ENCODE measurements at places on chromosomes 13 and 19.

DNA sequence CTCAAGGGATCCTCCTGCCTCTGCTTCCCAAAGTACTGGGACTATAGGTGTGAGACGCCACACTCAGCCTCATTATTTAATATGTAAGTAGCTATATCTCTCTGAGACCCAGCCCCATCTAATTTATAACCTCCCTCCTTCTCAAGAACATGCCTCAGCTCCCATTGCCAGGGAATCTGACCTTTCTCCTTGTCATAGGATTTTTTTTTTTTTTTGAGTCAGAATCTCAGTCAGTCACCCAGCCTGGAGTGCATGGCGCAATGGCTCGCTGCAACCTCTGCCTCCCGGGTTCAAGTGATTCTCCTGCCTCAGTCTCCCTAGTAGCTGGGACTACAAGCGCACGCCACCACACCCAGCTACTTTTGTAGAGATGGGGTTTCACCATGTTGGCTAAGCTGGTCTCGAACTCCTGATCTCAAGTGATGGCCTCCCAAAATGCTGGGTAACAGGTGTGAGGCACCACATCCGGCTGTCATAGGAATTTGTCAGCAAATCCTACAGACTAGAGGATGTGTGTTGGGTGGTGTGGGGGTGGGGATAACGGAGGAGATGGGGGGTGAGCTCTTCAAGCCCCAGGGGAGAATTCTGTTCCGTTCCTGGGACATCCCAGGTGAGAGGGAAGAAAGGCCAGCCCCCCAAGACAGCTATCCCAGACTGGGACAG, 5.1 kb upstream of the EPS8L1 start:
- DNase-seq, result no peak

DNA sequence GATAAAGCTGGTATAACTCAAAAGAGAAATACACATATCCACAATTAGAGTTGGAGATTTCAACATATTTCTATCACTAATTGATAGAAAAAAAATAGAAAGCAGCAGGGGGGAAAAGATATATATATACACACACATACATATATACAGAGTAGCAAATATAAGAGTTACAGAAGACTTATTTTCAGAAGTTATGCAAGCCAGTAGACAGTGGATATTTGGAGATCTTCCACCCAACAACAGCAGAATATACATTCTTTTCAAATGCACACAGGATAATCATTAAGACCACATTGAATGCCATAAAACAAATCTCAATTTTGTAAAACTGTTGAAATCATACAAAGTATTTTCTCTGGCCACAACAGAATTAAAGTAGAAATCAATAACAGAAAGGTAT, 192.8 kb downstream of the LACC1 start:
- no peak for DNase-seq

- no peak for DNase-seq
Measured at GRCh38 chr13:29648760-29649159, 53.3 kb upstream of the SLC7A1 start.

DNA sequence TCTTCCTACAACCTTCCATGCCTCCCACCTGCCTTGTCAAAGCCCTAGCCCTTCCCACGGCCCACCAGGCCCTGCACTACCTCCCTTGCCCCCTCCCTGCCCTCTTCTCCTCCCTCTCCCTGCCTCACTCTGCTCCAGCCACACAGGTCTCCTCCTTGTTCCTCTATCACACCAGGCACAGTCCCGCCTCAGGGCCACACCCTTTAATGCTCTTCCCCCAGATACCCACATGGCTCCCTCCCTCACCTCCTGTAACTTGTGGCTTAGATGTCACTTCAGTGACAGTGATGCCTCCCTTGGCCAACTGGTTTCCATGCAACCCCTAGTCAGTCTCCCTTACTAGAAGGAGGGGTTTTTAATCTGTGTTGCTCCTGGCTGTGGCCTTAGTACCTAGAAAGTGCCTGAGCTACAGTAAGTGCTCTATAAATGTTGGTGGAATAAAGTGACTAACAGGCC, 1.3 kb downstream of the SIRT6 start:
- no peak for DNase-seq

DNA sequence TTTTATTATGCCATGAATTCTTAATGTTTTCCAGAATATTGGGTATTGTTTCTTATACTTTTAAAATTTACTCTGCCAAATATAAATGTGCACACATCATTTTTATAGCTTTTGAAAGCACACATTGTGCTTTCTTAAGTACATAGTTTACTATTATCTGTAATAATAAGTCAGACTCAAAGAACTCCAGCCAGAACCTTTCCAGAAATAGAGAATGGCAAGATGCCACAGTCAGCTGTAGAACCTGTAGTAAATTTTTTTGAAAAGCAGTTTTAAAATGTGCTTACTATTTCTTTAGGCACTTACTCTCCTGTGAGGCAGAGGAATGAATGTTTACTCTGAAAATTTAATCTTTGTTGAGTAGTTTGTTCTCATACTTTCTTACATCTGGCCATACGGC, 1287.1 kb downstream of the PCDH9 start:
- DNase-seq, result no peak

- peak; percentile 99 for DNase-seq
Measured at GRCh38 chr19:48637449-48637947, 319 bp upstream of the DBP start.

DNA sequence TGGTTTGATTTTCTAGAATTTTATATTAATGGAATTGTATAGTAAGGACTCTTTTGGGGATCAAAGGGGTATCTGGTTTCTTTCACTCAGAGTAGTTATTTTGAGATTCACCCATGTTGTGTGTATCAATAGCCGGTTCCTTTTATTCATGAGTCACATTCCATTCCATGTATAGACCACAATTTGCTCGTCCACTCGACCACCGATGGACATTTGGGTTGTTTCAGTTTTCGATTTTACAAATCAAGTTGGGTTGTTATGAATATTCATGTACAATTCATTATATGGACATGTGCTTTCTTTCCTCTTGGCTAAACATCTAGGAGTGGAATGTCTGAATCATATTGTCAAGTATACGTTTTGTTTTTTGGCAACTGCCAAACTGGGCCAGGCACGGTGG, 9.6 kb upstream of the EMP3 start:
- DNase-seq, result no peak

GRCh38 chr19:30856376-30856775, 484.2 kb downstream of the ZNF536 start:
- no peak for DNase-seq

DNA sequence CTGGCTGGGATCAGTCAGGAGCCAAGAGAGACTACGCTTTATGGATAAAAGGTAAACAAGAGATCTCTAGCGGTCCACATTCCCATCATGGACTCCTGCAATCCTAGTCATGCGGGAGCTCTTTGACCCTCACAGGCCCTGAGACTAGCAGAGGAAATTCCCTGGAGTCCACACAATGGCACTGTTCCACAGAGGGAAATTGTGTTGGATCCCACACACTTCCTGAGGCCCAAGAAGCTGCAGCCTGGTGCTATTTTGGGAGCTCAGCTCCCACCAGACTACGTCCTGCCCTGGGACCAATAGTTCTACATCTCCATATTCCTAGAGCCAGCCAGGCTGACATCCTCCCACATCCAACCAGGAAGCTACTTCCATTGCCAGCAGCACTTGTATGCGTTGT, 2358.4 kb downstream of the PCDH9 start:
- peak; percentile 0 for DNase-seq

- DNase-seq, result no peak
Measured at GRCh38 chr13:74476788-74477187, 342.6 kb upstream of the KLF12 start.

- peak; percentile 65 for DNase-seq
Measured at GRCh38 chr13:94335761-94336526, 143.5 kb downstream of the DCT start.

DNA sequence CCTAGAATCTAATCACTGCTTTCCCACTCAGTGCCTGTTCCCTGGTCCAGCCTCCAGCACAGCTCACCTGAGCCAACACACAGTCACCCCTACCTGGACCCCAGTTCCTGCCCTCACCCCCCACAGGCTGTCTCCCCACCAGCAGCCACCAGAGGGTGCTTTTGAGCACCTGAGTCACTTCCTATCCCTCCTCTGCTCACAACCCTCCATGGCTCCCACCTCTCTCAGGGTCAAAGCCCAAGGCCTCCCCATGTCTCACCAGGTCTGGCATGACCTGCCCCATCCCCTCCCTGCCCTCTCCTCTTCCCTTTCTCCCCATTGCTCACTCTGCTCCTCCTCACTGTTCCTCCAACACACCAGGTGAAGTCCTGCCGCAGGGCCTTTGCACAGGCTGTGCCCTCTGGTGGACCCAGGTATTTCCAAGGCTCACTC, 7.1 kb upstream of the DPP9 start:
- peak; percentile 12 for DNase-seq
